ENCODE measurements at places on chromosomes 3 and 15.

GRCh38 chr15:53072077-53072476, 281.9 kb upstream of the ONECUT1 start:
- peak; percentile 7 for DNase-seq

DNA sequence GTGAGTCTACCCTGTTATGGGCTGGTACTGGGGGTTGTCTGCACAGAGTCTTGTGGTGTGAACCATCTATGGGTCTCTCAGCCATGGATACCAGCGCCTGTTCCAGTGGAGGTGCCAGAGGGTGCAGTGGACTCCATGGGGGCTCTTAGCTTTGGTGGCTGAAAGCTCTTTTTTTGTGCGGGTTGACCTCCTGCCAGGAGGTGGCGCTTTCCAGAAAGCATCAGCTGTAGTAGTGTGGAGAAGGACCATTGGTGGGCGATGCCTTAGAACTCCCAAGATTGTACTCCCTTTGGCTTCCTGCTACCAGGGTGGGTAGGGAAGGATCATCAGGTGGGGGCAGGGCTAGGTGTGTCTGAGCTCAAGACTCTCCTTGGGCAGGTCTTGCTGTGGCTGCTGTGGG, 602.6 kb downstream of the RSL24D1 start:
- DNase-seq, result no peak

DNA sequence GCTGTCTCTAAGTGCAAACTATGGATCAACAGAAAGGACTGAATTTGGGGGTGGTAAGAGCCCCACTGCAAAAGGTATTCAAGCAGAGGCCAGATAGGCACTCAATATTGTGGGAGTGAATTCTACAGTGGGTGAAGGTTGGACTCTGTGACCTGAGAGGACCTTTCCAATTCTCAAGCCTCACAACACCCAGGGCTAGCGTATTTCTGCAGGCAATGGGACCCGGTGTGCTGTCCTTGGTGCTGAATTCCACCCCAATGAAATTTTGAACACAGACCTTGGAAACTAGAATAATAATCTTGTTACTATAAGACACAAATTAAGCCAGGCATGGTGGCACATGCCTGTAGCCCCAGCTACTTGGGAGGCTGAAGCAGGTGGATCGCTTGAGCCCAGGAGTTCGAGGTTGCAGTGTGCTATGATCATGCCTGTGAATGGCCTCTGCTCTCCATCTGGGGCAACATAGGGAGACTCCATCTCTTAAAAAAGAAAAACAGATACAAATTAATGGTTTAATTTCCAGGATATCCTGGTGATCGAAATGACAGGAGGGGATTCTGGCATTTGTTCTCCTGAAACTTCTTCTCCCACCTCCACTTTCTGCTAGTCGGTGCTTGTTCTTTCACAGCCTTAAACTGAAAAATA, 135.4 kb downstream of the RAB11A start:
- peak; percentile 28 for DNase-seq

DNA sequence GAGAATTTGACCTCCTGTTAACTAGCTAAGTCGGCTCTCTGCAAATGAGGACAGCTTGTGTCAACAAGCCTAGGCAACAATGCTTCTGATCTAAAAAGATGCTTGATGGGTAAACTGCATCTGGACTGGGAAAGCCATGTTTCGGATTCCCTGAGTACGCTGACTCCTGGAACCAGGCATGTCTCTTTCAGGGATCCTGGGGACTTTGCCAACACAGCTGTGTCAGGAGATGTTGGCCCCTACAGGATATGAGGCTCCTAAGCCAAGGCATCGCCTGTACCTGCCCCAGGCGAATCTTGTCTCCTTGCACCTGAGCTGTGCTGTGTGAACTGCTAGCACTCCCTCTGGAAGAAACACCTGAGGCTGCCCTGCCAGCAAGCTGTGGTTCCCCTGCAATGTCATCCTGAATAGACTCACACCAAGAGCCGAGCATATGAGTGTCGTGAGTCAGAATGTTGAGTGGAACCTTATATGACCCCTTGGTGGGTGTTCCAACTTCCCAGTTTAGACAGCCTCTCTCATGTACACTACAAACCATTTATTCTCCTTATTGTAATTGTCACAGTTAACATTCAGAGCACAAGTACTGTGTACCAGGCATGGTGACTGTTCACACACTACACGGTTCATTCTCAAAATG, 17.0 kb downstream of the EOGT start:
- no peak for DNase-seq

GRCh38 chr3:14274999-14275961, 96.7 kb downstream of the LSM3 start:
- no peak for DNase-seq

GRCh38 chr3:181316482-181316881, 326.9 kb upstream of the DNAJC19 start:
- peak; percentile 9 for DNase-seq

DNA sequence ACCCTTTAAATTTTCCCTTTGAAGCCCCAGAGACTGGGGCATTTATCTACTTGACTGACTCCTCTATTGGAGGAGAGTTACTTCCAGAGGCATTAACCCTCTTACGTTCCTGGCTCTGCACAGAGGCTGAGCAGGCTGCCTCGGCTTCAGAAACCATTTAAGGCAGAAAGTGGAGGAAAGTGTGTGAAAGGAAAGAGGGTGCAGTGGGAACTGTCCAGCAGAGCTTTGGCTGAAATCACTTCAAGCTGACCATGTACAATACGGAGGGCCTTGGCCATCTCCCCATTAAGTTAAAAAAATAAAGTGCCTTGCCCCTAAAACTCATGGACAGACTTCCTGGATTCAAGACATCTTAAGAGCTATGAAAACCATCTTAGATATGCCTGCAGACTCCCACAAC, 238.7 kb downstream of the SV2B start:
- peak; percentile 63 for DNase-seq

DNA sequence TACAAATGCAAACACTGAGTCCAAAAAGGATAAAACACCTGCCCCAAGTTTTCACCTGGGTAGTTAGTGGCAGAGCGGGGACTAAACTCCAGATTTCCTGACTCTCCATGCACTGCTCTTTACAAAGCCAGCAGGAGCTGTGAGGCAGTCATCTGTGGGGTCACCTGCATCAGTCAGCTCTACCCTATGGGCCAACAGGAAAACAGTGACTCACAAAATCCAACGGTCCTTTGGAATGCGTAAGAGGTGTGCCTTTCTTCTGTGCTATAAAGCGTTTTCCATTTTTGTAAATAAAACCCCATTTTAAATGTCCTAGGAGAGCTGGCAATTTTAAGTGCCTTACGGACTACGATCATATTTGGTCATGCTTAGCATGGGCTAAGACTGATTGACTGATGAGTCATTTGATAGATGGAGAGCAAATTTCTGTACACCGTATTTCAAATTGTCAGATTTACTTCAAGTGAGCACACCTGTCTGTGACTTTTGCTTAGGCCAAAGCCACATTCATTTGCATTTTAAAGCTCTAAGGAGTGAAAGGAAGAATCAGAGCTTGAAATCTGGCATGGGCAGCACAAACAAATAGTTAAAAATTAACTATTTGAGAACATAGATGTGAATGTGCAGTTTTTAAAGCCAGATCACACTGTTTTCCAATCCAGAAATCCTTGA, 4.4 kb upstream of the COL8A1 start:
- no peak for DNase-seq

GRCh38 chr15:52118969-52119749, 6.6 kb upstream of the BCL2L10 start:
- DNase-seq, result no peak

DNA sequence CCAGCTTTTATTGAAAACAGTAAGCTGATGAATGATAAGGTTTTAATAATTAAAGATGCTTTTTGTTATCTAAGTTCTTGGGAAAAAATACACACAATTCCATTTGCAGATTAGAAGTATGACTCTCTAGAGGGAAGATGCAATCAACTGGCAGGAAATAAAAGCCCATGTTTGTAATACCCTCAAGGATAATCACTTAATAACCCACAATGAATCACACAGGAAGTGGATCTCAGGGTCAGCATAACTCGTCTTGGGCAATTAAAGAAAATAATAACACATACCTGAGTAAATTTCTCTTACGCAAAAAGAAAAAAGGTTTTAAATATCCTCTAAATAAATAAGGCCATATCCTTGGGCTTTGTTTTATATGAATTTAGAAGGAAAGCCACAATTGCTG, 9.4 kb upstream of the EID1 start:
- DNase-seq, result no peak
